Glutamatergic neuron (in vitro differentiated cells): ENCODE measurements at places on chromosomes 2 and 18.

GRCh38 chr2:207041786-207042554 is 102.7 kb downstream of the CPO start:
- no peak for DNase-seq

- DNase-seq: no peak
Observed at GRCh38 chr2:39730685-39731302, 48.3 kb downstream of the THUMPD2 start.

- no peak for DNase-seq
Observed at GRCh38 chr2:200102971-200103370, 147.6 kb downstream of the MAIP1 start.

DNA sequence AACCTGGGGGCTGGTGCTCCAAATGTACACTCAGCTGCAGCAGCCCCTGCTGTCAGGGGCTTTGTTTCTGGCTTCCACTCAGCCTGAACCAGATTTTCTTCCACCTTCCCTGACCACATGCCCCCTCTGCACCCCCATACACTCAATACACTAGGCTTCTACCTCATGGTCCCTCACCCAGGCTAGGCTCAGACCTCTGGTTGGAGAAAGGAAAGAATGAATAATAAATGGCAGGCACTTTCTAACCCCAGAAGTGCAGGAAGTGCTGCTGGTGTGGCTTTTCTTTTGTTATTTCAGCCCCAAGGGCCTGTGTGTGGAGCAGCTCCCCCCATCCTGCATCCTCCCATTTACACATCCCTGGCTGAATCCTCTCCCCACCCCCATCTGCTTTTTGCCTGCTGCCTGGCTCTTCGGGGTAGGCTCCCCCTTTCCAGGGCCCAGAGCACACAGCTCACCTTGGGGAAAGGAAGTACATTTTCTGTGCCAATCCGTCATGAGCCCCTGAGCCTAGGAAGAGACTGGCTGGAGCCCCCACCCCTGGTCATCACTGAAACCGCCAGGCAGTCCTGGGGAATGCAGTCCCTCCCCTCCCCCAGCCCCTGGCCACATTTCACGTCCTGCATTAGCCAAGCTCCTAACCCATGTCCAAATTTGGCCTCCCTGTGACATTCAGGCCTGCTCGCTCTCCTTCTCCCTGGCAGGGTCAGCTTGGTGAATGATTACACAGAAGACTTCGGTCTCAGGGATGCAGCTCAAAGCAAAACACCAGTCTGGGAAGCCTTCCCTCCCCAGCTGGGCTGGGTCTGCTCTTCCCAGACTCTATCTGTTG is 2.6 kb downstream of the DYSF start:
- DNase-seq: no peak

DNA sequence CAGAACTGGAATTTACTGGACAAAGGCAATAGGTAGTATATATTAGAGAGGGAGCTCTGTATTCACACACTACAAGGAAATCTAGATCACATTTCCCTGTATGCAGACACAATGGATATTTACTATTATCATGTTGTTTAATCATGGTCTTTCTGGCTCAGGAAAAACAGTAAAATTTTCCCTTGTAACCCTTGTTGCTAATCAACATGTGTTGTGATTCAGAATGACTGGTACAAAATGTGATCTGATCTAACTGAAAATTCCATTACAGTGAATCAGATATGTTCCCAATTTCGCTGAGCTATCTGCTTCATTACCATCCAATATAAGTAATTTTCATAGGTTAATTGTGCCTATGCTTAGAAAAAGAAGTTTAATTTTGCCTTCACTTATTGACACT is 1109.7 kb downstream of the LRP1B start:
- no peak for DNase-seq

DNA sequence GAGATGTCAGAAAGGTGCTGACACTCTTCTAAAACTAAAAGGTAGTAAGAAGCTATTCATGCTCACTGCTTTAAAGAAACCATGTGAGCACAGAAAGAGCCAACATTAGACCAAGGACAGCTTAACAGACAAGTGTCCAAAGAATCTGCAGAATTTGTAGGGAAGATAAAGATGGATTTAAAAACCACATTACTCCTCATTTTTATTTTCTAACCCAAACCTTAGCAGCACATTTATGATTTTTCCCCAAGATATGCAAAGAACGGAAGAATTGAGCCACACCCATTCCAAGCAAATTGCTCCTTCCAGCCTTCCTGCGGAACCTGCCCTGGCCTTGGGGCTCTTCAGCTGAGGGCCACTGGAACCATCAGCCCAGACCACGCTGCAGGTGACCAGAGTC is 26.9 kb downstream of the MBP start:
- DNase-seq: no peak
